ENCODE measurements at places on chromosomes 16 and 17. TPM values are rescaled to one million over a fixed set of nuclear protein-coding genes. Genes with fewer than 3 reads are reported as not detected.

The ITGAD gene
- not detected for total RNA-seq

The SLC38A8 gene
- not detected for total RNA-seq

The GNGT2 gene
- not detected for total RNA-seq

The SLC5A11 gene
- not detected for total RNA-seq

The TBC1D26 gene
- total RNA-seq: not detected

The ITGB3 gene
- 3.4 TPM for total RNA-seq

The TAC4 gene
- not detected for total RNA-seq

The SEZ6 gene
- 1.0 TPM for total RNA-seq

The CCL4L2 gene
- total RNA-seq: 0.32 TPM

The CLEC18B gene
- 8.2 TPM for total RNA-seq

The CDH3 gene
- 30.0 TPM for total RNA-seq

The KRTAP4-9 gene
- not detected for total RNA-seq

The CA4 gene
- 4.7 TPM for total RNA-seq

The PNMT gene
- total RNA-seq: 2.7 TPM

The OSGIN1 gene
- total RNA-seq: 9.4 TPM

The TMEM235 gene
- total RNA-seq: not detected

The SLC13A2 gene
- total RNA-seq: 0.09 TPM

The SEPTIN1 gene
- total RNA-seq: 3.0 TPM

The TMC8 gene
- 3.3 TPM for total RNA-seq

The MFAP4 gene
- total RNA-seq: 56.1 TPM

The GPR179 gene
- 0.14 TPM for total RNA-seq

The PRR11 gene
- 2.5 TPM for total RNA-seq

The C1QTNF8 gene
- not detected for total RNA-seq

The CACNA1H gene
- 111 TPM for total RNA-seq

The CRHR1 gene
- 1.4 TPM for total RNA-seq

The TAT gene
- not detected for total RNA-seq

The CACNA1G gene
- total RNA-seq: 6.6 TPM

The MTSS2 gene
- 42.4 TPM for total RNA-seq

The CCL16 gene
- not detected for total RNA-seq

The LAT gene
- 4.7 TPM for total RNA-seq

The CHCT1 gene
- 5.9 TPM for total RNA-seq

The PRR29 gene
- 0.74 TPM for total RNA-seq

The GRIN2A gene
- 0.23 TPM for total RNA-seq

The MLKL gene
- total RNA-seq: 8.6 TPM

The NAE1 gene
- total RNA-seq: 58.2 TPM

The CETP gene
- 0.40 TPM for total RNA-seq

The CNGB1 gene
- 0.34 TPM for total RNA-seq

The GPR142 gene
- total RNA-seq: not detected

Measured in prostate gland (tissue), 2 donors.